ENCODE measurements at places on chromosomes 3 and 15. TPM values are rescaled to one million over a fixed set of nuclear protein-coding genes. Genes with fewer than 3 reads are reported as not detected.

GRCh38 chr3:127003601-127004280, 20.8 kb downstream of the PLXNA1 start:
- DNase-seq = no peak

DNA sequence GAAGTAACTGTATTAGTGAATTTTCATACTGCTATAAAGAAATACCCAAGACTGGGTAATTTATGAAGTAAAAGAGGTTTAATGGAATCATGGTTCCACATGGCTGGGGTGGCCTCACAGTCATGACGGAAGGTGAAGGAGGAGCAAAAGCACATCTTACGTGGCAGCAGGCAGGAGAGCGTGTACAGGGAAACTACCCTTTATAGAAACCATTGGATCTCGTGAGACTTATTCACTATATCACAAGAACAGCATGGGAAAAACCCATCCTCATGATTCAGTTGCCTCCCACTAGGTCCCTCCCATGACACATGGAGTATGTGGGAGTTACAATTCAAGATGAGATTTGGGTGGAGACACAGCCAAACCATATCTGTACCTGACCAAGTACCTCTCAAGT, 812.3 kb upstream of the ALCAM start:
- DNase-seq = no peak

DNA sequence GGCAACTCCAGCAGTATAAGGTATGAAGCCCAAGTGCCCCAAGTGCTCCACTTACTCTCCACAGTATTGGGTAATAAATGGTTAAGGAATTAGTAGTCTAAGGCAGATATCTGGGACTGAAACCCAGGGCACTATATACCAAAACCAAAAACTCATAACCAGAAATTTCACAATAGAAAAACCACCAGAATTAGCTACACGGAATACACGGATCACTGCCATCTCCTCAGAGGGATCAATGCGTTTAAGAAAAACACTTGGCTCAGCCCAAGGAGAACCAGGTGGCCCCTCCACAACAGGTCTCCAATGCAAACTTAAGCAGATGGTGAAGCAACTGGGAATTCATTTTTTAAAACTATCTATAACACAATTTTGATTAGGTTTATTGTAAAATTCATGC, 83.6 kb downstream of the FAIM start:
- DNase-seq = no peak

DNA sequence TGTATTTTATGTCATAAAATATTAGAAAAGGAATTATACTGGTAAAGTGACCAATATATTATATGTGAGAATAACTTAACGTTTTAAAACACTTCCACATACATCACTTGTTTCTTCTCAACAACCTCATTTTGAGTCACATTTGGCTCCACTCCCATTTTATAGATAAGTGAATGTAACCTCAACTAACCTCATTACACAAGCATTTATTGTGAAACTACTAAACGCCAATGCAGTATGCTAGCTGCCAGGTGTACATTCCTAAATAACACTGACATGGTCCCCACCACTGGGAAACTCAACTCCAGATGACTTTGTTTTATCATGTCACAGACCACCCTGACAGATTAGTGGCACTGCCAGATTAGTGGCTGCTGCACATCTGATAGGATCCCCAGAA, 249.7 kb upstream of the CNTN4 start:
- no peak for DNase-seq

- DNase-seq = no peak
Observed at GRCh38 chr3:116647996-116648395, 61.6 kb upstream of the TUSC7 start.

DNA sequence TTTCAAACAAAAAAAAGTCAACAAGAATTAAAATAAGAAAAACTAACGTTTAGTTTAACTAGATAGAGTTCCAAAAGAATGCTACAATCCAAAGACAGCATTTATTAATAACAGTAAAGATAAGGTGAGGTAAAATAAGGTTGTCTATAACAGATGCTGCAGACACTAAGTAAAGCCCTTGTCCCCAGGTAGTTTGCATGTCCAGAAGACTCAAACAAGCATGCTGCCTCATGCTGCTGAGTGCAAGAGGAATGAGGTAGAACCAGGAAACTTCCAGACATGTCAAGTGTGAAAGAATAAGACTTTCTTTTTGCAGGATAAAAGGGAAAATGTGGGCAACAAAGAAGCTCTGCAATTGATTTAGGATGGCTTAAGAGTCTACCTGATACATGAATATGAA, 439.2 kb downstream of the PLOD2 start:
- DNase-seq = no peak

GRCh38 chr3:182668974-182669373, 124.3 kb upstream of the ATP11B start:
- no peak for DNase-seq

DNA sequence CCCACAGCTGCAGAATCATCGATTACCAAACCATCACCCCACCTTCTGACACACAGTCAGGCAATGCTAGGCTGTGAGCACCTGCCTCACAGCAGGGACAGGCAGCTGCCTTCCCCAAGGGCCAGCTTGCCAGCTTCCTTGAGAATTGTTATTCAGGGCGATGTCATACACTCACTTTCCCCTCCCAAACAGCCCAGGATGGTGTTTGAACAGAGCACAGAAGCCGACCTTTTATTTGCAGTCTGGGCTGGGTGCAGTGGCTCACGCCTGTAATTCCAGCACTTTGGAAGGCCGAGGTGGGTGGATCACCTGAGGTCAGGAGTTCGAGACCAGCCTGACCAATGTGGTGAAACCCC, 84.5 kb upstream of the HERC1 start:
- DNase-seq = no peak

DNA sequence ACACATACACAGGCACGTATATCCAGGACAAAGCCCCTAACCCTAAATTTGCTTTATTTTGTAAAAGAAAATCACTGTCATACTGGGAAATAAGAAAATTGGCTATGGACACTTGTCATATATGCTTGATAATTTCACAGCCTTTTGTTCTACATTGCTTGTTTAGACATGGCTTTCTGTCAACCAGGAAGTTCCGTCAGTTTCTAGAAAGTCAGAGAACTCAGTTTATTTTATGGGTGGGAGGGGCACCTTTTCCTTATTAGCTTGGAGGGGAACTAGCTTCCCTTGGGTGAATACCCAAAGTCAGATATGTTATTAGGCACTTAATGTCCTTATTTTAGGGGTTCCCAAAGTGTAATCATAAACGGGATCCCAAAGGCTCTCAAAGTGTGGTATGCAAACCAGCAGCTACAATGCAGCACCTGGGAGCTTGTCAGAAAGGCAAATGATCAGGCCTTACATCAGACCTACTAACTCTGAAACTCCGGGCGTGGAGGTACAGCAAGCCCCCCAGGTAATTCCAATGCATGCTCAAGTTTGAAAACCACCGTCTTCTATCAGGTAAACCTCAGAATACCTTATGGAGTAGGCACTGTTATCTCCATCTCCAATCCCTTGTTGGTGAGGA, 50.1 kb downstream of the CADPS start:
- DNase-seq = no peak

- no peak for DNase-seq
Observed at GRCh38 chr15:41106947-41107346, 9.1 kb downstream of the INO80 start.

DNA sequence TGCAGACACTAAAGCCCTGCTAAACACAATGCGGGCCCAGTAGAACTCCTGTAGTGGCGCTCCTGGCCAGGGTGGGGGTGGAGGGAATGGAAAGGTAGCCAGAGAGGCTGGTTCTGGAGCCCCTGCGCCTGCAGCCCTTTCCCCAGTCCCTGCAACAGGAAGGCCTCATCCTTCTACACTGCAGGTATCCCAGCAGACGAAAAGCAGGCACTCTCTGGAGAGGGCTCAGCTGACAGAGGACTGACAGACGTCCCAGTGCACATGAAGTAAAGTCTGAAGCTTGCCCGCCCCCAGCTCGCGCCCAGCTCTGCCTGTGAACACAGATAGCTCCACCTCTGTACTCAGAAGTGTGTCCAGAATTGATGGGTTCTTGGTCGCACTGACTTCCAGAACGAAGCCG, 46.0 kb downstream of the NSMCE3 start:
- DNase-seq = no peak

- no peak for DNase-seq
Observed at GRCh38 chr3:117102426-117102825, 392.8 kb downstream of the TUSC7 start.

DNA sequence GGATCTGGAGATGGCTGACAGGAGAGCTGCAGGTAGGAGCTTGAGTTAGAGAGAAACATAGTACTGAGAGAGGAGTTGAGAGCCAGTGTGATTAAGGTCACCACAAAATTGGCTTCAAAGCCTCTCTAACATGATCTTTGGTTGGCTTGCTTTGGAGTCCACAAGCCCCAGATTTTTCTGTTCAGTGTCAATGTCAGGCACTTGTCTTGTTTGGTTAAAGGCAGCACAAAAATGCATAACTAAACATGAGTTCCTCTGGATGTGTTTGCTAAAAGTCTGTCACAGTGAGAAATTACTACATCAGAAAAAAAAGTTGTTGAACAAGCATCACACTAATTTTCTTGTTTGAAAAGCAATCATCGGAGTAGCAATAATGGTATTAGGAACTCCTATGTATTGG, 440.5 kb downstream of the NTRK3 start:
- no peak for DNase-seq

- DNase-seq = no peak
Observed at GRCh38 chr15:78708713-78709260, 67.8 kb upstream of the CHRNB4 start.

DNA sequence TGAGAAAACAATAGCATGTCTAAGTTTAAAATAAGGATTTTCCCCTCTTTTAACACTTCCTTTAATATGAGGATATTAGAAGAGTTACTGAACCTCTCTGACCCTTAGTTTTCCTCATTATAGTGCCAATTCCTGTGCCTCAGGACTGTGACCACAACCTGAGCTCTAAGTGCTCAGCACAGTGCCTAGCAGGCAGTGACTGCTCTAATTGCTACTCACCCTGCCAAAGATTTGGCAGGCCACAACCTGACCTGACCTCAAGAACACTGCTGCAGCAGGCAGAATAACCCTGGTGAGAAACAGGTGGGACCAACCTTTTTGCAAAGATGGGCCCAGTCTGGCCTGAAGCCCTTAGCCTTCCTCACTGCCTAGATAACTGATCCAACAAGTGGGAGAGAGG, 35.7 kb downstream of the NBEAL2 start:
- no peak for DNase-seq

TNFSF10 gene
- 70.5 TPM for polyA plus RNA-seq

SCAMP5 gene
- 25.7 TPM for polyA plus RNA-seq

PYGO1 gene
- 16.1 TPM for polyA plus RNA-seq

CIB2 gene
- polyA plus RNA-seq = 29.0 TPM

LYSMD2 gene
- polyA plus RNA-seq = 4.3 TPM

GREM1 gene
- polyA plus RNA-seq = 0.20 TPM

COL8A1 gene
- 9.1 TPM for polyA plus RNA-seq

SMAD6 gene
- polyA plus RNA-seq = 25.6 TPM

TPRA1 gene
- polyA plus RNA-seq = 38.2 TPM

EPHB1 gene
- polyA plus RNA-seq = 5.1 TPM

IL5RA gene
- polyA plus RNA-seq = 0.65 TPM

PPP1R14D gene
- 0.61 TPM for polyA plus RNA-seq

All from renal cortex interstitium (tissue), 15 donors.